PC-3 (cell line): ENCODE measurements at places on chromosomes 5 and 9. TPM values are rescaled to one million over a fixed set of nuclear protein-coding genes. Genes with fewer than 3 reads are reported as not detected.

DNA sequence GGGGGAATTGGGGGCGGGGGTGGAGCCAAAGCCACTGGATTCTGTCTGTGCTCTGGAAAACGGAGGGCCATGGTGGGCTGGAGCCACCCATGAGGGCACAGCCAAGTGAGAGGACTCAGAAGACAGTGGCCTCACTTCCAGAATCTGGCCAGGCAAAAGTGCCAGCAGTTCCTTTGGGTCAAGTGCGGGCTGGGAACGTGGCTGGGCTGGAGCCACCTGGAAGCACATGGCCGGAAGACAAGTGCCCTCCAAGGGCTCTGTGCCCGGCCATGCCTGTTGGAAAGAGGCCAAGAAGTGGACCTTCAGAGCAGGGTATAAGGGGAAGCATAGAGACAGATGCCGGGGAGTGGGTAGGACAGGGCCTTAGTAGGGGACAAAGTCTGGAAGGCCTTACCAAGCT, 11.7 kb upstream of the SH3PXD2B start:
- H3K27ac ChIP-seq: no peak overlapping the region
- H3K4me3 ChIP-seq: no peak overlapping the region
- H3K4me1 ChIP-seq: no peaks in the 10 kb centered on the region
- no peaks in the 10 kb centered on the region for H3K36me3 ChIP-seq

The SMIM32 gene
- not detected in 2 replicates for total RNA-seq

The JAKMIP2 gene
- 0.15 TPM in 1 of 2 replicates, not detected in the other for total RNA-seq

The DNAI1 gene
- not detected in 2 replicates for total RNA-seq

The TMC1 gene
- total RNA-seq: 0.15 TPM in 1 of 2 replicates, not detected in the other

The SLC6A7 gene
- 0.29 and 0.35 TPM in 2 replicates for total RNA-seq
